ENCODE measurements at places on chromosomes 1 and 21.

DNA sequence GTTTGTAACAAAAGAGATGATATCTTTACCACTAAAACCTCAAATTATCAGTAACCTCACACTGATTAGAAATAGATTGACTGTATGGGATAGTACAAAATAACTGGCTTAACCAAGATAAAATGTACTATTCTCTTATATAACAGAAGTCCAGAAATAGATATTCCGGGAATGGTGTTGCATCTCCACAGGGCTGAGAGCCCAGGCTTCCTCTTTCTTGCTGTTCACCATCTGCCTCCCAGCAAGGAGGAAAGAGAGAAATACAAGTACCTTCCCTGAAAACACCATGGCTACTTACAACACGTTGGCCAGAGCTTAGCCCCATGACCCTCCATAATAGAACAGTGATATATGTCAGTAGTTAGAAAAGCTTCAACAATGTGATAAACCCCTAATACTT is 47.0 kb upstream of the KCNK1 start:
- no peak for DNase-seq

DNA sequence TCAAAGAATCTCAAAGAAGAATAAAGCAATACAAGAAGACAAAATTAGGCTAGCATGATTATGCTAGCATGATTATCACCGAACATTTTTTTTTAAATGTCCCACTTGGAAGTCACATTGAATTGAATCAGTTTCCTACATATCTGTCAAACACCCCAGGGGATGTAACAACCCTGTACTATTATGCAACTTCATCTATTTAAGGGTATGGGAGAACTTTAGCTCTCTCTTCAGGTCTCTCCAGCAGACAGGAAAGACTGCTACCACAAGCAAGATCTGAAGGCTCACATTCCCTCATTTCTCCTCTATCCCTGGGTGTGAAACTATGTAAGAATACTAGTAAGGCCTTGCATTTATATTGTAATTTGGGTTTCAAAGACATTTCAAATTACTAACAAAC is 52.8 kb downstream of the EDEM3 start:
- DNase-seq, result no peak

DNA sequence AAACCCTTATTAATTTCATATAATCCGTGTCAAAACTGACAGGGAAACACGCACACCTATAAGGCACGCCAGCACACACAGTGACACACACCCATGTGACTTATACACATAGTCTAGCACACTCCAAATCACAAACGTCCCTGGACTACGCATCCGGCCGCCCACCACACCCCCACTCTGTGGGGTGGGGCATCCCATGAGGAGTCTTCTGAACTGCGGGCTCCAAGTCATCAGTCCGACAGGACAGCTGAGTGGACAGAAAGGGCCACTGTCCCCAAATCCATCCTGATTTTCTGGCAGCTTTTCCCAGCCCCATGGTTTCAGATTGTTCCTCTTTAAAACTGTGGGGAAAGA is 829 bp downstream of the PEA15 start:
- DNase-seq, result peak; percentile 41

DNA sequence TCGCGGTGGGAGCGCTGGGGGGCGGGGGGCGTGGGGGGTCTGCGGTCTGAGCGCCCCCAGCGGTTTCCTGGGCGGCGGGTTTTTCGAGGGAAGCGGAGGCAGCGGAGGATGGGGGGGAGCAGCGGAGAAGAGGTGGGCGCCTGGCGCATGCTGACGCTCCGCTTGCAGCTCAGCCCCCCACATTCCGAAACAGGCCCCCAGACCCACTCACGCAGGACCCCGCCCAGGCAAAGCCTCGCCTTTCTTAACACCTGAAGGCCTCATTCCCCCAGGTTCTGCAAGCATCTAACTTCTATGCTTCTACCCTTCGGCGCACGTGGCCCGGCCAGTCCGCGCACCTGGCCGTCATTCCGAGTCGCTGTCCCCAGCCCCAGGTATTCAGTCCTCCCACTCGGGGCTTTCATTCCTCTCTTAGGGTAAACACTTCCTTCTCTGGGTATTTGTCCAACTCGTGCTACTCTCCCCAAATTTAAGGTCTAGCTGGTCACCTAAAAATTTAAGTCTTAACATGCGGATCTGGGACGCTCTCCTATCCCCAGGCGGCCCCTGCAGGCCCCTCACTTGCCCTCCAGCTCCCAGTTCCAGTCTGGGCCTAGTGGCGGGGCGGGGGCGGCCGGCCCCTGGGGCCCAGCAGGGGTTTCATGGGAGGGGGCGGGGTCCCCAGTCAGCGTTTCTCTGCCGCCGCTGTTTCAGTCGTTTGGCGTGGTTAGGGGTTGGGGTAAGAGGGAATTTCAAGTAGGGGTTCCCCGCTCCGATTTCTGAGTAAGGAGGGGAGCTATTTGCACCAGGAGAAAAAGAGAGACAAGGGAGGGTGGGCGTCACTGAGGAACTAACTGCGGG is 2.8 kb upstream of the ZBTB7B start:
- peak; percentile 66 for DNase-seq

GRCh38 chr1:29687166-29687565 is 450.8 kb downstream of the PTPRU start:
- DNase-seq, result no peak

GRCh38 chr1:87176514-87176913 is 152.2 kb upstream of the LMO4 start:
- DNase-seq, result no peak

DNA sequence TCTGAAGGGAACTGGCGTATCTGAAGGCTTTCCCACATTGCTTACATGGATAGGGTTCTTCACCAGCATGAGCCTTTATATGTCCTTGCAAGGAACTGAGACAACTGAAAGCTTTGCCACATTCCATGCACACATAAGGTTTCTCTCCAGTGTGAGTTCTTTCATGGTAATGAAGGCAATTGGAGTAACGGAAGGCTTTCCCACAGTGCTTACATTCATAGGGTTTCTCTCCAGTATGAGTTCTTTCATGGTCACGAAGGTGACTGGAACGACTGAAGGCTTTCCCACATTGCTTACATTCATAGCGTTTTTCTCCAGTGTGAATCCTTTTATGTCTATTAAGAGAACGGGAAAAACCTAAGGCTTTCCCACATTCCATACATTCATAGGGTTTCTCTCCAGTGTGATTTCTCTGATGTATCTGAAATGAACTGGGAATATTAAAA is 15.0 kb downstream of the ZNF124 start:
- DNase-seq, result no peak

DNA sequence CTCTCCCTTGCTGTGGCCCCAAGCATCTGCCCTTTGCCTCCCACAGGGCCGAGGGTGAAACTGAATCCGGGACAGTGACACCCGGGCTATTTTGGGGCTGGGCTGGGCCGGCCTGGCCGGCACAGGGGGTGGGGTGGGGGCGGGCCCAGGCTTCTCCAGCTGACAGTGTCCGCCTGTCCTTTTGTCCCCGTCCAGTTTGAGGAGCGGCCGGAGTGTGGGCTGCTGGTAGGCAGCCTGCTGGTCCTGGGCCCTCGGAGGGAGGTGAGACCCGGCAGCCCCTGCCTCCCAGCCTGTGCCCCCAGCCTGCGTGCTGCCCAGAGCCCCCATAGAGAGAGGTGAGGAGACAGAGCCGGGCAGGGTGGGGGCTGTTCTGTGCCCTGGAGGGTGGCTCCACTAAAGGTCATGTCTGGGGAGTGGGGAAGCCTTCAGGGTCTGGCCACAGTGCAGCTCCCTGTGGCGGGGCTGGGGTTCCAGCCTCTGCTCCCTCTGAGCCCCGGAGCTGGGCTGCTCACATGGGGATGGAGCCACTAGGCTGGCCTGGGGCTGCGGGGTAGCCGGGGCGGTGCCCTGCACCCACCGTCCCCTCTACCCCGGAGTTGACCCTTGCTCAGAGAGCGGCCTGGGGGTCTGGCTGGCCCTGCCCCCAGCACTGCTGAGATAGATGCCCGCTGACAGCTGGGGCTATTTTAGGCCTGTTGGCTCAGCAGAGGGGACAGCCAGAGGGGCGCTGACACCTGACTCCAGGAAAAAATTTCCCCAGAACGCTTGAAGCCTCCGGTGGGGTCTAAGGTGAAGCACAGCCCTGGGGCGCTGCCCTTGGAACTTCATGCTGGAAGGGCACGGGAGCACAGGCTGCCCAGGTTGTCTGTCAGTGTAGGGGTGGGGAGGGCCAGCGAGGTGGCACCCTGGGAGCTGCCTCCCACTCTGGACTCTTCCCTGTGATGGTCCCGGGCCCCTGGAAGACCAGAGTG is at the start of gene OBSCN:
Gene OBSCN (plus strand): TSS at position 194 of the 971 bp plus-strand sequence. CDS start 3,740 bp downstream, outside the sequence.
- DNase-seq, result no peak

DNA sequence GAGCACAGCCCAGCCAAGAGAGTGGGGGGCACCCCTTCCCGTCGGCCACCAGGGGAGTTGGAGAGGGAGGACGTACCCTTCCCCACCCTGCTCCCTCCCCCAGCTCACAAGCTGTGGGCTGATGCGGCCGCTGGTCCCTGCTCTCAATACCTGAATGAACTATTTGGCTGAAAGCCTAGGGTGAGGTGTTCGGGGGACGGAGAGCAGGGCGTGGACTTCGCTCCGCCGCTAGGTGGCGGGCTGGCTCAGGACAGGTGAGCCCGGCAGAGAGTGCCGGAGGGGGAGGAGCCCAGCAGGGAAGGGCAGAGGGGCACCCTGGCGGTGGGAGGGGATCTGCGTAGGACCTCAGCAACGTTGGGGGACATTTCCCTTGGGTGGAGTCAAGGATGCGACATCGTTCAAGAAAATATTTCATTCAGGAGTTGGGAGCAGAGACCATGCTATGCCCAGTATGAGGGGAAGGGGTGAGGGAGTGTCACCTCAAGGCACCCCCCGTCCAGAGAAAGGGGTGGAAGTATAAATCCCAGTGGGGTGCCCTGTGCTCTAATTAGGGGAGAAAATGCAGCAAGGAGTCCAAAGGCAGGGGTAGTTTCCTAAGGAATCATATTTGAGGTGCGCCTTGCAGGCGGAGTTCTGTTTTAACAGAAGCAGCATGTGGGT is 12.0 kb upstream of the RHBG start:
- DNase-seq, result peak; percentile 75

DNA sequence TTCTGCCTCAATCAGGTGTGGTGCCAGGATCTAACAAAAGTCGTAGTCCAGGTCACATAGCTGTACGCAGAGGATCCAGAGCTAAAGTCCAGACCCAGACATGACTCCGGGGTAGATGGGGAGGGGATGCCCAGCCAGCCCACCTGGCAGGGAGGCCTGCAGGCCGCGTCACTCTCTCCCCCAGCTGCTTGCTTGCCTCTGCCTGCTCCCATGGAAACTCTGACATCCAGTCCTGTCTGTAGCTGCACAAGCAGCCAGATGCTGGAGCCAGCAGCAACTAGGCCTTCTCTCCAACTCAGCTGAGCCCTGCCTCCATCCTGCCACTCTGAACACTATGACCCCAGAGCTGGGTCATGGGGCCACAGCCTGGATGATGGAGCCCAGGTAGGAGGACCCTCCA is 8.1 kb downstream of the COL8A2 start:
- DNase-seq, result no peak

DNA sequence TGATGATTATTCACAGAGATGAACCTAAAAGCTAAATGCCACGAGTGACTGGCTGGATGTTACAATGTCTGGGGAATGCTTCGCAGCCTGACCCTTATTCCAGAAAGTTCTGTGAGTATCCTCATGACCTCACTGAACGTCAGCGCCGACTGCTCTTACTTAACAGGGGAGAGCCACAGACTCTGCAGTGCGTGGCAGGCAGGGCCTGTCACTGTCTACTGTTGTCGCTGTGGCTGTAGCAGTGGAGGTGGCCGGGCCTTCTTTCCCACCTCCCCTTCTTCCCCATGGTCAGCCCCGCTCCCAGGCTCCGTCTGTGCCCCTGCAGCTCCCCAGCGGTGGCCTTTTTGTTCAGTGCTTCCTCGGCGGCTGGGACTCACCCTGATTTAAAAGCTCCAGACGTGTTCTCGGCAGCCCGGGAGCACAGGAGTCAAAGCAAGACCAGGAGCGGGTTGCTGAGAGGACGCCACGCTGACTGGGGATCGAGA is 52.2 kb upstream of the TARBP1 start:
- no peak for DNase-seq

- no peak for DNase-seq
Observed at GRCh38 chr21:16587681-16588375, 858.0 kb downstream of the USP25 start.

- DNase-seq, result no peak
Observed at GRCh38 chr21:16792101-16792500, 720.7 kb upstream of the CXADR start.

- no peak for DNase-seq
Observed at GRCh38 chr1:226981838-226982237, 41.7 kb downstream of the COQ8A start.

DNA sequence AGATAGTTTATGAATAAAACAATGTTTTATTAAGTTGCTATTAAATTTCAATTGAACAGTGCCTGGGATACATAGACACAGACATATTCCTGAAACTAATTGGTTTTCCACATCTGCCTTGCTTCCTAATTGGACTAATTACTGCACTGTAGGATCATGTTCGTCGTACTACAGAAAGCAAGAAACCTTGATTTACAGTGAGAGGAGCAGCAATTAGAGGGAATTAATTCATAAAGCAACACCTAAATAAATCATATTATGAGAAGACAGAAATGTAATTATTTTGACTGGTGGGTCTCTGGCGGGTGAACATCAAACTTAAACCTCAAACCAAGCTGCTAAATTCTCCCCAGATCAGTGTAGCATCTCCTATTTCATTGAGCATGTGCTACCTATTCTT is 124.6 kb upstream of the CAMK1G start:
- DNase-seq, result no peak

GRCh38 chr1:67957066-67957465 is 93.4 kb downstream of the DIRAS3 start:
- DNase-seq, result no peak

DNA sequence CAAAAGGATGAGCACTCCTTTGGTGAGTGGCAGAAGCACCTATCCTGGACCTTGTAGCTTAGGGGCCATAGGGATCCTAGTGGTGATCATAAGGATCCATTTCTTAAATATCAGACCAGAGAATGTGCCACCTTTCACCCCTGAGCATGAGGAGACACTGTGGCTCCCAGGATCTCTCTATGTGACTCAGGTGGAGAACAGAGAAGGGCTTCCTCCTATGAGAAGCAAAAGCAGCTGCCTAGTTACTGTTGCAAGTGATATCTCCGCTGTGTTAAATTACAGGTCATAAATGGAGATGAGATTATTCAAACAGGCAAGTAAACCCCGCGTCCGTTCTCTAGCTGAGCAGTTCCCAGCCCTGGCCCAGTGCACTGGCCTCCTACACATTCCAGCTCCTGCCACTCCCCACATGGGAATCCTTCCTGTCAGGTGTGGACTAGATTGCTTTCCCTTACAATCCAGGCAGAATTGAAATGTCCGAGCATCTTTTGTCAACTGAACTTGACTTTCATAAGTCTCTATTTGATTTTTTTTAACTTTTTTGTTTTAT is 26.3 kb downstream of the CLEC20A start:
- DNase-seq, result no peak

- no peak for DNase-seq
Observed at GRCh38 chr1:174451408-174451807, 3.6 kb downstream of the GPR52 start.

- DNase-seq, result peak; percentile 56
Observed at GRCh38 chr1:147541672-147542568, 619 bp downstream of the BCL9 start.

- DNase-seq, result no peak
Observed at GRCh38 chr1:112319371-112320040, 76.5 kb upstream of the CTTNBP2NL start.

GRCh38 chr1:107202007-107202406 is 61.2 kb downstream of the NTNG1 start:
- DNase-seq, result no peak

Data from colonic mucosa (tissue), 4 donors.